ENCODE measurements at places on chromosomes 5 and 9.

DNA sequence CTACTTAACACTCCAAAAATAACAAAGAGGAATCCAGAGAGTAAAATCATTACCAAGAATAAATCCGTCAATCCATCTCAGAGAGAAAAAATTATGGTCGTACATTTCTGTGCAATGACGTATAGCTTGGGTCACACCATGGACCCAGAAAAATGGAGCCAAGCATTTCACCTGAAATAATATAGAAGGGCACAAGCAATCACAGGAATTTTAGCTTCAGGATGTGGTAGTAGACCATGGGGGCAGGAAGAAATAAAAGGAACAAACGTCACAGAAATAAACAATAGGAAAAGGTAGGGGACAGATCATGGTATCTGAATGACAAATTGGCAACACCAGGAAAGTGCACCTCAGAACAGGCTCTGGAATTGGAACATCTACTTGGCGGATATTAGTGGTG is 231.0 kb downstream of the PLK2 start:
- DNase-seq: no peak

GRCh38 chr5:135219868-135220267 is 179.2 kb downstream of the MACROH2A1 start:
- DNase-seq: no peak

DNA sequence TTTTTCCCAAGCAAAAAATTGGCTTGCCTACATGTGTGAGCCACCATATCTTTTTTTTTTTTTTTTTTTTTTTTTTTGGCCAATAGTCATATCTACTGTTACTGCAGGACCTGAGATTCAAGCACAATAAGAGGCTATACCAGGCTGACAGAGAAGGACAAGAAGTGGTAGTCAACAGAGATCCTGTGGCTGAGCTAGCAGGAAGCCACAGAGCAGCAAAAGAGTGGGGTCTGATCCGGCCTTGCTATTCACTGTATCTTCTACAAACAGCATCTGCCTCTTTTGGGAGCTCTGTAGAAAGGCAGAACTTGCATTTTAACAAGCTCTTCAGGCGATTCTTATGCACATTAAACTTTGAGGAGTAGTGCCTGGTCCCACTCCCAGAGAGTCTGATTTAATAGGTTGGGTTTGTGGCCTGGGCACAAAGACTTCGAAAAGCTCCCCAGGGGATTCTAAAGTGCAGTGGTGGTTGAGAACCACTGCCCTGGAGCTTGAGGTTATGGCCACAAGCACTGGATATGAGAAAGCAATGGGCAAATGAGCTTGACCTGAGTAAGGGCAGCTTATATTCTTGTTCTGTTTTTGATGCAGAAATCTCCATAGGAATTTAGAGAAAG is 162.8 kb downstream of the PIK3R1 start:
- no peak for DNase-seq

GRCh38 chr9:121085661-121086060 is 10.9 kb downstream of the CNTRL start:
- DNase-seq: no peak

DNA sequence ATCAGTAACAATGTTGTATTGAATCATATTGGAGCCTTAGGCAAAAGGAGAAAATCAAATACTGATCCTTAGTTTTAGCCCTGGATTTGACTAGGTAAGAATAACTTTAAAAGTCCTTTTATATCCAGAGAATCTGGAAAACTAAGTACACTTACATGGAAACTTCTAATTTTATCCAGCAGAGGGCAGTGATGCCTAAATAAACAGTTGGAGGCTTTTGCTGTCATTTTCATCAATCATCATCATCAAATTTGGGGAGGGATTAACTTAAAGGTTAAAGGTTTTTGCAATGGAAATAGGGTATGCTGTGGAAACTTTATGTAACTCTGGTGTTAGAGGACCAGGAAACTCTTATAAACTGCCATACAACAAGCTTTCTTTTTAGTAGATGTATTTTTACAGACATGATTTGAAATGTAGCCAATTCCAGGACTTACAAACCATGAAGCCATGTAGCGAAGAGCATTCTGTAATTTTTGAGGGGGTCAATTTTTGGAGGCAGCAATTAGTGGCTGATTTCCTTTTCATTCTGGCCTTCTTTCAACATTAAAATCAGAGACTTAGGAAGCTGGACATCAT is 112.7 kb downstream of the OSTF1 start:
- no peak for DNase-seq

Data from activated naive CD8-positive, alpha-beta T cell treated with anti-CD3 and anti-CD28 coated beads, Interleukin-2, amount 50 U/mL, for 24 hours (primary cell).